ENCODE measurements at places on chromosomes 6 and 20.

DNA sequence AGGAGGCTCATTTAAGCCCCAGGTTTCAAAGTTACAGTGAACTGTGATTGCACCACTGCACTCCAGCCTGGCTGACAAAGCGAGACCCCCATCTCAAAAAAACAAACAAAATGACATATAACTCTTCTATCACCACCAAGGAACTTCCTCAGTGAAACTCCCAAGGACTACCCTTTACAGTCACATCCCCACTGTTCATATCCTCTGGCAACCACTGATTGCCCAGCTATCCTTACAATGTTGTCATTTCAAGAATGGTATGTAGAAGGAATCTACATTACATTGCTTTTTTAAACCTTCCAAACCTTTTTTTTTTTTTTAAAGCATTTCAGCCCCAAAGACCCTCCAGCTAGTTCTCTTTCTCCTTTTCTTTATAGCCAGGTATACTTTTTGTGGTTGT, 123.1 kb upstream of the CARMIL1 start:
- no peak for DNase-seq

DNA sequence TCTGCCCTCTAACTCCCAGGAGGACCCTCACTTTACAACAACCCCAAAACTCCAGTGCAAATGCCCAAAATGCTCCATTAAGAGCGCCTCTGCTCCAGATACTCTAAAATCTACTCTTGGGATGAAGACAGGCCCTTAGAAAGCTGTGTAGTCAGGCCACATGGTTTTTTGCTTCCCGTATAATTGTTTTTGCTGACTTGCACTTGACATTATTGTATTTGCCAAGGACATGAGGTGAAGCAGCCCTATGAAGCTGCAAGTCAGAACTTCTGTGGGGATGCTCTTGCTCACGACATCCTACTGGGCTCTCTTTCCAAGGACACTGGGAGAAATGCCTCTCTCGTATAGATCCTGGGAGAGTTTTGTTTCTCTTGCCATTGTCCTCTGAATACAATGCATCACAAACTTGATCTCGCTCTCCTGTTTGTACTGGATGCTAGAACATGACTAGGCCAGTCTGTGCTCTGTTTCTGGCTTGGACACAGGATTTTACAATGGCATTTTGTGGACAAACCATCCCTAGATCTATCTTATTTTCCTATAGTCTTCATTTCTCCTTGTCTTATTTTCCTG, 177.2 kb upstream of the DTNBP1 start:
- DNase-seq, result no peak

GRCh38 chr20:34037767-34038166, 44.1 kb downstream of the RALY start:
- DNase-seq, result no peak

DNA sequence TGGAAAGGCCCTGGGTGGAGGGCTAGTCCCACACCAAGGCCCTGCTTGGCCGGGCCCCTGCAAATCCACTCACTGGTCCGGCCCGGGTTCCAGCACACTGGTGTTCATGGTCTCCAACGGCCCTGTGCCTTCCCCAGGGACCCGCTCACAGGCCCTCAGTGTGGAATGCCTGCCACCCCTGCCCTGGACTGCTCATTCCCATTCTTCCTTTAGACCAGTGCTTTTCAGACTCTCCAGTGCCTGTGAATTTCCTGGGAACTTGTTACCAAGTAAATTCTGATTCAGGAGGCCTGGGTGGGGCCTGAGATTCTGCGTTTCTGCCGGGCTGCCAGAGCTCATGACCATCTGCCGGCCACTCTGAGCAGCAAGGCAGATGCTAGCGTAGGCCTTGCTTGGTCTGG, 5.7 kb upstream of the PXDC1 start:
- no peak for DNase-seq

DNA sequence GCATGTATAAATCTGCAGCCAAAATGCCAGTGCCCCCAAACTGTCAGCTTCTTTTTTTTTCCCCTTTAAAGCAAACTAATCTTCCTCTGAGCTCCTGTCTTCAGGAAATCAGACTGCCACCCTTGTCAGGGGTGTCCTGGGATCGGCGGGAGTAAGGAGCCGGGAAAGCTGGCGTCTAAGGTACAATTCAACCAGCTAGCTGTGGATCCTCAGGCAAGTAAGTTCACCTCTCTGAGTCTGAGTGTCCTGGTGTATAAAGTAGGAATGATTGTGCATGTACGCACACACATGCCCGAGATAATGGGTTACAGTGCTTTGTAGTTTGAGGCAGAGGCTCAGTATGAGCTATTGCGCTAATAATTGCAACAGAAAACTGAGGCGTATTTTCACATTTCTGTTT, 98.3 kb downstream of the ANKRD60 start:
- no peak for DNase-seq

DNA sequence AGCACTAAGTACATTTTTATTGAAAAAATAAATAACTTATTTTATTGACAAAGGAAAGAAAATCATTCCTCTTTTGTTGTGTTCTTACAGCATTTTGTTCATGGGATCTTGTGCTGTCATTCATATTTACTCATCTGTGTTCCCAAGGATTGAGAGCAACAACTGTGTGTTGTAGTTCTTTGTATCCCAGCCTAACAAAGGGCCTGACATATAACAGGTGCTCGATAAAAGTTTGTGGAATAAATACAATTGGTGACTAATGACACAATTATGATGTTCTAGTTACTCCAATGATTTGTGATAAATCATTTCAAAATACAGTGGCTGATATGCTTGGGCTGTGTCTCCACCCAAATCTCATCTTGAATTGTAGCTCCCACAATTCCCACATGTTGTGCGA, 7.9 kb upstream of the OGFRL1 start:
- no peak for DNase-seq

GRCh38 chr6:39102071-39102820, 12.7 kb downstream of the SAYSD1 start:
- DNase-seq, result no peak

GRCh38 chr6:55643861-55644260, 64.9 kb upstream of the HMGCLL1 start:
- no peak for DNase-seq

DNA sequence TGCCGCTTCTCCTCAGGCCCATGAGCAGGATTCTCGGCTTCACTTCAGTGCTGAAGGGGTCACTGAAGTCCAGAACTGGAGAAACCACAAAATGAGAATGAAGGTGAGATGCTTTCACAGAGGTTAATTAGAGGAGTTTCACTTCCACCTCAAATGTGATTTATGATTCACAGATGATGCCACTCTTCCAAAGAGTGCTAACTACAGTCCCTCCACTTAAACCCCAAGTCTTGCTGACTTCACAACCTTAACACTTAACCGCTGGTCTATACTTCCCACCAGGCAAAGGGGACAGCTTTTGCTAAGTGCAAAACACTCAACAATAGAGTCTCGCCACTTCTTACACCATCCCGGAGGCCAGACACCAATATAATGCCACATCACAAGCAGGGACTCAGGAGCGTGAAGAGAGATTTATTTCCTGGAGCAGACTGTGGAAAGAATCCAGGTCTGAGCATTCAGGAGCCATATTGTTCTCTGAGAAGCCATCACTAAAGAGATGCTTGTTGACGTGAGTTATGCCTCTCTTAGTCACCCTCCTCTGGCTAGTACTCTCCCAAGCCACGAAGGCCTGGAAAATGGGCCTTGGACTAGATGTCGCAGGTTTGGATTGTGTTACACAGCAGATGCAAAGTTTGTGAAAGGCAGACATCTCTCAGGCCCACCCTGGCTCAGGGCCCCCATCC, 24.4 kb downstream of the RRAGD start:
- DNase-seq, result no peak

DNA sequence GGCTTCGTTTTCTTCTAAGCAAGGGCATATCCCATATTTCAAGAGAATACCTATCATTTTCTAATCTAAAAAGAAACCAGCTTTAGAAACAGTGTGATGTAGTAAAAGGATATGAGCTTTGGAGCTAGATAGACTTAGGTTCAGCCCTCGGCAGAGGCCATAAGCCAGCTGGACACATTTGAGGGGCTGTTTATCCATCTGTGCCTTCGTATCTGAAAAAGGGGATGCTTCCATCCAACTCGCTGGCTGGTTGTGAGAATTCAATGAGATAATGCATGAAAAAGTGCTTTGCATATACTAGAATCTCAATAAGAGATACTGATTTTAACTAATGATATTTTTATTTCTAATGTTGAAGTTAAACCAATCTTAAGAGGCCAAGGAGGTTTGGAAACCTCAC, 58.0 kb downstream of the PRL start:
- DNase-seq, result no peak

DNA sequence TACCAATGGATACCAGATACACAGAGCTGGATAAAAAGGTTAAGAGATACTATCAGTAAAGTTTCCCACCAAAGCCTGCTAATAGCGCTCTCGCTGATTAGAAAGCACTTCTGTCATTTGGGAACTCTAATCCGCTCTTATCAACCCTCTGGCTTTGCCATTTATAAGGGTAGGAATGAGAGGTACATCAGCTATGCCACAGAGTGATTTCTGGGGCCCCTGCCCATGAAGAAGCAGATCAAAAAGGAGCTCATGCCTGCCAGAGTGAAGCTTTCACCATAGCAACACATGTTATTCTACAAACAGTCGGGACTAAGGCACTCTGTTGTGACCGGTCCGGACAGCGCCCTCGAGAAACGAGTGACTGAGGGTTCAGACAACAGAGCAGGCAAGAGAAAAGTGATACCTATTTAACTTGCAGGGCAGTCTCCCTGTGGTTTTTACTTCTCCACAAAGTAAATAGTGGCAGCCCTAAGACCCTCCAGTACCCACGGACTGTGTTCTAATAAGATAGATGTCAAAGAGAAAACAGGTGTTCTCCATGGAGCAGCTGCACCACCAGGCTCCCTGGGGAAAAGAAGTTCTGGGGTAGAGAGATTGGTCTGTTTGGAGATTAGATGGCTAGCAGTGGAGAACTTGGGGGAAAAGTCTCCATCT, 5.6 kb downstream of the TRAM2 start:
- no peak for DNase-seq

- no peak for DNase-seq
These were observed 9.3 kb upstream of the RPS6KA2 start for GRCh38 chr6:166636191-166636933.

DNA sequence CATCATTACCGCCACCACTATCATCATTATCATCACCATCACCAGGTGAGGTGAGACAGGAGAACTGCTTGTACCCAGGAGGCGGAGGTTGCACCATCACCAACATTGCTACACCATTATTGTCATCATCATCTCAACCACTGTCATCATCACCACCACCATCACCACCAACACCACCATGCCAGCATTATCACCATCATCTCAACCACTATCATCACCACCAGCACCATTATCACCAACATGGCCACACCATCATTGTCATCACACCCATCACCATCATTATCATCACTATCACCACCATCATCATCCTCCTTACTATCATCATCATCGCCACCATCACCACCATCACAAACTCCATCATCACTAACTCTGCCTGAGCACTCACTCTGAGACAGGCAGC, 661.8 kb upstream of the DEFB115 start:
- no peak for DNase-seq

GRCh38 chr6:53603386-53604116, 58.6 kb upstream of the GCLC start:
- no peak for DNase-seq

GRCh38 chr6:51996296-51996947, 91.0 kb downstream of the PKHD1 start:
- no peak for DNase-seq

GRCh38 chr6:25387483-25387882, 108.3 kb downstream of the CARMIL1 start:
- no peak for DNase-seq

DNA sequence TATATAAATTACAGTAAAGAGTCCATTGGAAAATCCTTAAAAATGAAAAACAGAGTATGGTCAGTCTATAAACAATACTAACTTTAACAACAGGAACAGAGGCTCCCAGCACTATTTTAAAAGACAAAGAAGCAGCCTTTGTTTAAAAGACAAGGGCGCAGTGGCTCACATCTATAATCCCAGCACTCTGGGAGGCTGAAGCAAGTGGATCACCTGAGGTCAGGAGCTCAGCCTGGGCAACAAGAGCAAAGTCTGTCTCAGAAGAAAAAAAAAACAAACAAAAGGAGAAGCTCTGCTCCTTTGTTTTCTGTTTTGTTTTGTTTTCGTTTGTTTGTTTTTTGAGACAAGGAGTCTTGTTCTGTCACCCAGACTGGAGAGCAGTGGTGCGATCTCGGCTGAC, 89.4 kb downstream of the DTNBP1 start:
- DNase-seq, result no peak

DNA sequence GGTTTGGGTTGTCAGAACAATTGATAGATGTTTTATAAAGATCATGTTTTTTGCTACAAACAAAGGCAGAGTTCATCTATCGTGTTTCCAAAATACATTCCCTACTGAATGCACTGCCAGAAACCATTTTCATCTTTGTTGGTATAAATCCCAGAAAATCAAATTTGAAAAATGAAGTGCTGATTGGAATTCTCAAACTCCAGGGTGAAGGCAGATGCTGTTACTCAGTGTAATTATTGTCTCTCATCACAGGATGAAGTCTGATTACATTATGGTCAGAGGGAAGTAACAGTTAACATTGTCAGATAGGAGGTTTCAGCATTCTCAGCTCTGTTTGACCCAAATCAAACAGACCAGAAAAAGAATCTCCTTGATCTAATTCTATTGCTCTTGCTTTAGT, 198.4 kb upstream of the KCNK16 start:
- no peak for DNase-seq

- DNase-seq, result no peak
These were observed 220.4 kb downstream of the FARS2 start for GRCh38 chr6:5481750-5482149.

- DNase-seq, result no peak
These were observed 4.1 kb upstream of the NOL4L start for GRCh38 chr20:32589256-32589655.

- DNase-seq, result no peak
These were observed 1.7 kb upstream of the CST4 start for GRCh38 chr20:23690581-23690980.

DNA sequence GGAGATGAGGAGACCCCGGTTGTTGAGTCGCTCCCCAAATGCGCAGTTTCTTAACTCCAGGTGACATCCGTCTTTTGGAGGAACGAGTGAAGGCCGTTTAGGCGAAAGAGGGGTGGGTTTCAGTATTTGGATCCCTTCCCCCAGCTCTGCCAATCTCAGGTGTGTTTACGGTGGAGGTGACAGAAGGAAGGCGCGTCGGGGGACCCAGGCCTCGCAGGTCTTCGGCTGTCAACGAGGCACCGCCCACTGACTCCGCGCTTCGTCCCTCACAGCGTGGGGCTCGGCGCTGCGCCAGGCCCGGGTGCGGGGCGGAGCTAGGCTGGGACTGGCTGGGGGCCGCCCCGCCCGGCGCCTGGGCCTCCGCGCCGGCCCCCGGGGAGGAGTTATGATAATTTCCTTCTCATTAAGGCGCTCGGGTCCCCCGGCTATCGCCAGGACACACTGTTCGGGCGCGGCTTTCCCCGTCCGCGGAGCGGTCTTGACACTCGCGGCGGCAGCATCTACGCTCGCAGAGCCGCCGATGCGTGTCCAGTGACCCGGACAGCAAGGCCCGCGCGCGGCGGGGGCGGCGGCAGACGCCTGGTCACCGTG, at the start of gene TFAP2C:
TFAP2C (plus strand) TSS at position 434 of the 591 bp plus-strand sequence. CDS start 239 bp downstream, outside the sequence.
- DNase-seq, result peak; percentile 91

DNA sequence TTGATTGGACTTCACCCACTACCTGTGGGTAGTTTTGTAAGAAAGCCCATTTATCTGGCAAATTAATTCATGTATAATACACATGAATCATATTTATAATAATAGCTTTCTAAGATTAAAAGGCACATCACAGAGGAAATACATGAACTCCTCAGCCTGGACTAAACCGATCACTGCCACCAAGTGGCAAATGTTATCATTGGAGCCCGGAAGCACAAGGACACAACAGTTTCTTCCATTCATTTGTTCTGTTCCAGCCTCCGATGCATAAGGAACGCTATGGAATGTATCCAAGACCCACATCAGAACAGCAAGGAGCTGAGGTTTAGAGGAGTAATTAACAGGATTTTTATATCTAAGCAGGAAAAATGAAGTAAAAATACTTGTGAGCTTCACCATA, 13.9 kb upstream of the IPCEF1 start:
- no peak for DNase-seq

Data from breast epithelium (tissue), 4 donors.